Lower leg skin (tissue), 4 donors: ENCODE measurements at places on chromosomes 4 and X. TPM values are rescaled to one million over a fixed set of nuclear protein-coding genes. Genes with fewer than 3 reads are reported as not detected.

The ESX1 gene
- total RNA-seq = not detected

The OPRPN gene
- total RNA-seq = not detected

DNA sequence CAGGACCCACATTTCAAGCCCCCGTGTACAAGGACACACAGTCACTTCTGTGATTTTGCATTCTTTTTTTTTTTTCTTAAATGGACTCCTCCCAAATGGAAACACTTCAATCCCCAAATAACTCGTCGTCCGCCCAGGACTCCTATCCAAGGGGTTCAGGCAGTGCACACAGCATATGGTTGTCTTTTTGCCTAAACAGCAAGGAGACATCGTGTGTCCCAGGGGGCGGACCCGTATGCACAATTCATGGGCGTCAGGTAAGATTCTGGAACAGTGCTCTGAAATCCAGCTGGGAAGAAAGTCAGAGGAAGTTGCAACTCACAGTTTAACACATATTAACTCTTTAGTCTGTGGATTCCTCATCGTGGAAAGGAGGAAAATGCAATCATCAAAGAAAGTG lies 231.3 kb downstream of the SHOX start:
- DNase-seq = no peak

DNA sequence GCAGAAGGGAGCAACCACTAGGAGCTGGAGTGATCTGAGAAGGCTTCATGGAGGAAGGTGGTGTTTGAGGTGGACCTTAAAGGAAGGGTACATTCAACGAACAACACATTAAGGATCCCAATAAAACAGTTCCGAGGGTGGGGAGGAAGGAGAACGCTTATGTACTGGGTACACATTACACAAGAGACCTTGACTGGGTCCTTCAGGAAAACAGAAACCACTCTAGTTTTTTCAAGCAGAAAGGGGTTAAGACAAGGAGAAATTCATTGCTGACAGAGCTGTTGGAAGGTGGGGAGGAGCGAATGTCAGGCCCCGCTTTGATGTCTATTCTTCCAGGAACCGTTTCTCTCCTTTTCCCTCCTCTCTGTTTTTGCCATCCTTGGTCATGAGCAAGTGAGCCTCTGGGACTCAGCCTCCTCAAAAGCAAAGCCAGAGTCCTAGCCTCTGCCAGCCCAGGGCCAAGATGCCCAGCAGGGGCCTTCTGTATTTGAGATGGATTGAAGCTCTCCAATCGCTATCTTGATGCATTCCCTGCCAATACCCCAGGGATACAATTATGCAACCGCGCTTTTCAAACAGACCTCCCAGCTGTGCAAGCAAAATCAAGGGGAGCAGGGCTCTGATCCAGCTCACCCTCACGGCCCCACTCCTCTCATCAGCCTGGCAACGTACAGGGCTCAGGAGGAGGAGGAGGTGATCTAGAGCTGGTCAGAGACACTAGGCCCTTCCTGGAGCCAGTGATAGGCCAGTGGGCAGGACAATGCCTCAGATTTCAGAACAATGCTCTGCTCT lies 48.4 kb downstream of the ZBTB49 start:
- no peak for DNase-seq

The NAA11 gene
- total RNA-seq = not detected

DNA sequence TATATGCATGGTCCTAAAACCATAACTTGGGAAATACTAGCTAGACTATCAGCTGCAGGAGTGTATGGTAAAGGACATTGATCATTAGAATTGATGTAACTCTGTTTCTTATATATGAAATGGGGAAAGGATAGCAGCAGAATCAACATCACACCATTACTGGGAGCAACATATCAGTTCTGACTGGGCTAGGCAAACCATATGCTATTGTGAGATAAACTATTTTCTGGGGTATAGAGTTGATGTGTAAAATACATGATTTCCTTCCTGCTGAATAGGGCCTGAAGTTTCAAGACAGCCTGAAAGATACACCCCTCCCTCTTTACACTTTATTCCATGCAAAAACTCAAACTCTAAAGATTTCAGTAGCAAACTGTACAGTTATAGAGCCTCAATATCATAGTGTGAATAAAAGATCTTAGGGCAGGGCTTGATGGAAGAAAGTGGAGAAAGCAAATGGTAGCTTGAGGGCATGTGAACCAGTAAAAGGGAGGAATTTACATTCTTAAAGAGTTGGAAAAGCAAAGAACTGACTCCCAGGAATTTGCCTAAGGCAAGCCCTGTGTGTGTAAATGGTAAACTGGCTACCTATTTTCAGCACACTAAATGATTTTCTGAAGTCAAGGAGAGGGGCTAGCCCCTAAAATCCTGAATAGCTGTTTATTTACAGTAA lies 404.1 kb downstream of the MAPK10 start:
- no peak for DNase-seq

The TMPRSS11A gene
- not detected for total RNA-seq

DNA sequence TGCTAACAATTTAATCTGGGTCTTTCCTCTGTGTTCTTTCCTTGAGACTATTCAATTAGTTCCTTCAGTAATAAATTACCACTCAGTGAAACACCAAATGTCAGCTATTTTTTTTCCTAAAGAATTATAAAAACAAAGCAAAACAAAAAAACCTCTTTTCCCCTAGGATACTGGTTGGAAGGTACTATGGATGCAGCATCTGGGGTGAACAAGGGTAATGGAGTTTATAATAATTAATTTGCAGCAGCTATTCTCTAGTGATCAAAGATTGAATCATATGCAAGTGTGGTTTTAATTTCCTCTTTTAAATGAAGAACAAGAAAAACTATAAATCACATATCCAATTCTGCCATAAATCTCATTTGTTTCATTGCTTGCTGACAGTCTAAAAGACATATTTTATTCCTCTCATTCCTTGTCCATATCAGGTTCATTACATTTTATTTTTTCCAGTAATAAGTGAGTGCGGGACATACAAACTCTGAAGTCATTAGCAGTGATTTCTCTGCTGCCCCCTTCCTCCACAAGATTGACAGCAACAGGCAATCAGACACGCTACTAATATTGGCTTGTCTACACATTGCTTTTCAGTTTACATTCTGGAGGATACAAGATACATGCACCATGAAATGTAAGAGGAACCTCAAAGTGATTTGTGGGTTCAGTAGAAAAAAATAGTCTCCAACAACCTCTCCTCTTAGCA lies 1093.4 kb upstream of the SLIT2 start:
- DNase-seq = no peak

DNA sequence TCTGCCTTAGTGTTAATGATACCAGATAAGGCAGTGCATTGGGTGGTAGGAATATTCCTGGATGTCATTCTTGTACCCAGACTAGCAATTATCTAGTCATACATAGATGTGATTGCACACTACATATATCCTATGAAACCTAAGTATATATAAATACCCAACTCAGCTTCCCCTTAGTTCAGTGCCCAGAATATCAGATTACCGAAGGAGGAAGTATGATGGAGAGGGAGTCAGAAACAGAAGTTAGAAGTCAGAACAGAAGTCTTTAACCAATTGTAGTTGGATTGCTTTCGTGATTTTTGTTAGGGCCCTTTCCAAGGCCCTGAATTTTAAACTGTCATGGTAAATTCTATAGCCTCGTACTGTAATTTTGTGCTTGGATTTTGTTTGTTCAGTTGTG lies 42.9 kb downstream of the MOB1B start:
- DNase-seq = no peak

GRCh38 chr4:183130328-183131155 lies 31.5 kb downstream of the WWC2 start:
- no peak for DNase-seq

- DNase-seq = no peak
These were observed 566.2 kb downstream of the DACH2 start for GRCh38 chrX:86714441-86714840.

DNA sequence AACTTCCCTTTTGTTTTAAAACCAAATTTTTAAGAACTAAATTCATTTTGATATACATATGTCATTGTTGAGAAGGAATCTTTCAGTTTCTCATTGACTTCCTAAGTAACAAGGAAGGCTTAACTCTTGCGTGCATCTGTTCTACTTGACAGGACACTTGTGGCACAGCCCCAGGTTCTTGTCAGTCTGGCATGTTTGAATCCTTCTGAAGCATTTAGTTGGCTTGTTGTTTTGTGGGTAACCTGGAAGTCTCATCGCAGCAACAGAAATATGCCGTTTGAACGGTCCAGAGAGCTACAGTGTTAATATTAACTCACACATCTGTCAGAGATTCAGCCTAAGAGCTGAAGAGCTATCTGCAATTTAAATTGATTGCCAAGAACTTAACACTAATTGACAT lies 76.0 kb downstream of the GLRA3 start:
- no peak for DNase-seq

DNA sequence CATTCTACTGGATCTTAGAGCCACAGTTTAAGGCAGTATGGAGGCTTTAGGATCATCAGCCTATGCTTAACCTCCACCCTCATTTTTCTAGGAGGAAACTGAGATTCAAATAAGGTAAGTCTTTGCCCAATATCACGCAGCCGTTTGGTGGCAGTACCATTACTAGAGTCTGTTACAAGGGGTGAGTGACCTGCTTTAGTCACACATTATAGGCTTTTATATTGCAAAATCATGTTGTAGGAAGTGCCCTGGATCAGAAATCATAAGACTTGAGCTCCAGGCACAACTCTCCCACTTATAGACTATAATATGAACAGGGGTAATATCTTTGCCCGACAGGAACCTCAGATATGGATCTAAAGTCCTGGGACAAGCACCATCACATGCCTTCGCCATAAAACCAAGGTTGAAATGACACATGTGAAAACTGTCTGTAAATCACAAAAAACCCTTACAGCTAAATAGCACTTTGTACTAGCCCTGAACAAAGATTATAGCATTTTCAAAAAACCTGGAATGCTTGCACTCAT lies 19.2 kb downstream of the HPSE start:
- no peak for DNase-seq

The MAGEA2B gene
- total RNA-seq = not detected

- DNase-seq = no peak
These were observed 93.2 kb downstream of the IL1RAPL2 start for GRCh38 chrX:104659005-104659744.

DNA sequence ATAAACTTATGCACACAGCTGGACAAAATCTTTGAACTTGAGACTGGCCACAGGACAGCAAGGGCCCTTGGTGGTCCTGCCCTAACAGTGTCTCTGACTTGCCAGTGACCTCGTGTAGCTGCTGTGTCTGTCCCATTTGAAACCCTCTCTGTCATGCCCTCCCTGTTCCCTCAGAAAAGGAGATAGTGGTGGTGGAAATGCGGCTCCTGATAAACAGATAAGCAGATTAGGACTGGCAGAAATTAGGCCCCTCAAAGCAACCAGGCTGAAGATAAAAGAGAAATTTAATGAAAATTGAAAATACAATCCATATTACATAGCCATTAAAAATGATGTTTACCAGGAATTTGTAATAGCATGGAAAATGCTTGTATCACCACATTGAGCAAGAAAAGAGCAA lies 136.6 kb upstream of the ATP6AP2 start:
- DNase-seq = no peak

- no peak for DNase-seq
These were observed 1.1 kb upstream of the LIN54 start for GRCh38 chr4:83011689-83012199.

DNA sequence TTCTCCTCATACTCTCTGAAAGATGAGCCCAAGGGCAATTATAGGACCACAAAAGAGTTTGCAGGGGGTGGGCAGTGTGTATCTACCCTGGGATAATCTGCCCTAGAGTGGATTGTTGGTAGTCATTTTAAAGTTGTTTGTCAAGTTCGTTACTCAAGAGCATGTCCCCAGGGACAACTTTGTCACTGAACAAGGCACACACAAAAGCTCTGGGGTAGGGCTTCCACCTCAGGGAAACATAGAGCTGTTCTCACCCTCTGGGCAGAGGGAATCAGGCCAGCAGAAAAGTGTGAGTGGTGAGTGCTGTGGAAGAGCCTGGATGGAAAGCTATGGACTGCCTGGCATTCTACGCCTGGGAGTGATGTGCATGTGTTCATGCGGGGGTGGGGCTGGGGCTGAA lies 23.3 kb upstream of the LEF1 start:
- DNase-seq = no peak

GRCh38 chrX:149631234-149632165 lies at the start of gene TMEM185A:
TMEM185A (minus strand) TSS chrX:149631792; CDS start chrX:149631580, 212 bp downstream.
- DNase-seq = peak; percentile 93

The PRR32 gene
- total RNA-seq = not detected
